Stimulated activated CD8-positive, alpha-beta memory T cell treated with anti-CD3 and anti-CD28 coated beads, Interleukin-7, amount 100 ng/mL, for 4 hours (primary cell): ENCODE measurements at places on chromosomes 7 and 10.

DNA sequence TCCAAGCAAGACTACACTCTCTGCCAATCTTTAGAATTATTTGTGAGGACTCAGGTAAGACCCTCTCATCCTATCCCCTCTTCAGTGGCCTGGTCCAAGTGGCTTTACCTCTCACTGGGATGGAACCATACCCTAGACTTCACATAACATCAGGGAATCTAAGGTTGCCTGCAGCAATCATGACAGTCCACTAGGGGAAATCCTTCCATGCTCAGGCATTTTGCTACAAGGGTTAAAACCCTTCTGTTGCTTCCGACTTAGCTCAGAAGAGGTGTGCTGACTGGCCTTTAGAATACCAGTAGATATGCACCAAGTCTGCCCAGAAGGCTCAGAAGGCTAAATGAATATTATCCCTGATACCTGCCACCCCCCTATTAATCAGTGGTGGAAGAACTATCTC, 24.9 kb upstream of the NPS start:
- no peak for DNase-seq

GRCh38 chr10:86651021-86651471, 3.3 kb upstream of the OPN4 start:
- DNase-seq, result no peak

GRCh38 chr7:20509892-20510572, 105.4 kb upstream of the ABCB5 start:
- no peak for DNase-seq

DNA sequence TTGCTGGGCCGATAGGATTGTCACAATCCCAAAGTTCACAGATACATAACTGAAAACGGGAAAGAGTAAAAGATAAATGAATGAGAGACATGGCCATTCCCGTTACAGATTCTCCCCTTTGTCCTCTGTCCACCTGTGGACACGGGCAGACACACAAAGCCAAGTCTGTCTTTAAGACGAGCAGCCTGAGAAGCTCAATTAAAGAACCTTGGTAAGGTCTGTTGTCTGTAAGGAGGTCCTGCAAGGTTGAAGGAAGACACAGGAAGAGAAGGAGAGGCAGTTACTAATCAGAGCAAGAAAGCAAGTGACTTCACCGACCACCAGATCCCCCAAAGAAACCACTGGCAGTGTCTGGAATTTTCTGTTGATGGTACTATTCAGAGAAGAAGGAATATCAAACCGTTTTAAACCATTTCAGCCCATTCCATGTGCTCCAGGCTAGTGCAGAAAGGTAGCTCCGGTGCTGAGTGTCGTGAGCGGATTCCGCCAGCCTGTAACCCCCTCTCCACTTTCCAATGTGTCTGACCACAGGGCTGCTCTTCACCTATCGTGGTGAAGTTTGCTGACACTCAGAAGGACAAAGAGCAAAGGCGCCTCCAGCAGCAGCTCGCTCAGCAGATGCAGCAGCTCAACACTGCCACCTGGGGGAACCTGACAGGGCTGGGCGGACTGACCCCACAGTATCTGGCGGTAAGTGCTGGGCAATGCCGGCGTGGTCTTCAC, 252.6 kb downstream of the CELF2 start:
- peak; percentile 57 for DNase-seq

GRCh38 chr10:133520193-133520738, 6.9 kb upstream of the CYP2E1 start:
- DNase-seq, result peak; percentile 82

GRCh38 chr10:70558871-70559810, 43.4 kb downstream of the PRF1 start:
- DNase-seq, result peak; percentile 48

DNA sequence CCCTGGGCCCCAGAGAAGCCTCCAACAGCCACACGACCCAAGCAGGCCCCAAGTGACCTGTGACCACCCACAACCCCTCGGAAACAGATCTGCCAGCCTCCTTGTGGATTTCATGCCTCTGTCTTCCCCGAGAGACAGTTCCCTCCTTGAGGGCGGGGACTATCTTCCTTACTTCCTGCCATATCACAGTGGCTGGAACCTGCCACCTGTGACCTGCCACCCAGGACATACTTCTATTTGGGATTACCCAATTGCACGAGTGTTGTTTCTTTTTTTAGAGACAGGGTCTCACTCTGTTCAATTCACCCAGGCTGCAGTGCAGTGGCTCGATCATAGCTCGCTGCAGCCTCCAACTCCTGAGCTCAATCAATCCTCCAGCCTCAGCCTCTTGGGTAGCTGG, 25.9 kb downstream of the TNRC18 start:
- no peak for DNase-seq

GRCh38 chr7:129657363-129657762, 45.8 kb downstream of the NRF1 start:
- DNase-seq, result no peak

- no peak for DNase-seq
Observed at GRCh38 chr10:51169111-51169510, 94.8 kb downstream of the PRKG1 start.

- DNase-seq, result no peak
Observed at GRCh38 chr7:28102797-28103196, 77.8 kb downstream of the JAZF1 start.

GRCh38 chr10:77598606-77599005, 39.0 kb downstream of the KCNMA1 start:
- DNase-seq, result no peak

DNA sequence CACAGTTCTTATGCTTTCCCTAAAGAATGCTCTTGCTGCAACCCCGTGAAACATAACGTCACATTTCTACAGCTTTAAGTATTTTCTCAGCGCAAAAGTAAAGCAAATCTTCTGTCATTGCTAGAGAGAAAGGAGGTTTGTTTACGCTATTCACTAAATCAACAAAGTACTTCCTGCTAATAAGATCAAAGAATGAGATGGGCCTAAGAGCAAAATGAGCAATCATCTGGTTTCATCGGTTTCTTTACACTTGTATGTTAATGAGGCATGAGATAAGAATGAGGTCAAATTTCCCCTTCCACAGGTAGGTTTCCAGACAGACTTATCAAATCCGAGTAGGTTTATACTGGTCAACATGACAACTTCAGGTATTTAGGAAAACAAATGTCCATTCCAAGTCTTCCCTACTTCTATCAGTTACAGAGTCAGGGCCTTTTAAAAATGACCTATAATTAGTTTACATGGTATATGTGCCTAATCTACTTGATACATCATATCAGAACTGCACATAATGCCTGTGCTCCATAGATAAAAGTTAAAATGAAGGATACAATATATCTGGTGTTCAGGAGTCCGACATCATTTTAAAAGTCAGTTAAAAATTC, 8.4 kb downstream of the USP6NL start:
- DNase-seq, result no peak

DNA sequence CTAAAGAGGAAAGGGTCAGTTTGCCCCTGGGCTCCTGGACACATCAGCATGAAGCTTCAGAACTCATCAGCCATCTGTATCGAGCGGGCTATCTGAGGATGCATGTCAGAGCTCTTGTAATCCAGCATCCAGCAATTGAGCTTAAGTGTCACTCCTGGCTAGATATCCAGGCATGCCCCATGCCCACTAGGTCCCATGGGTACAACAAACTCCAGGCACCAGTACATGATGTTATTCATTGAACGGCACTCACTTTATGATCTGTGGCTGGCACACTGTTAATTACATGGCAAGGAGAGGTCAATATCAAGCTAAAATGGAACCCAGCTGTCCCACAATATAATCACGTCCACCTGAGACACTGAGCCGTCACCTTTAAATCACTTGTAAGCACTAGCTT, 274.2 kb downstream of the ELMO1 start:
- no peak for DNase-seq

GRCh38 chr10:105073999-105074398, 432.9 kb downstream of the SORCS3 start:
- no peak for DNase-seq

- no peak for DNase-seq
Observed at GRCh38 chr10:36089790-36090440, 447.8 kb upstream of the FZD8 start.

DNA sequence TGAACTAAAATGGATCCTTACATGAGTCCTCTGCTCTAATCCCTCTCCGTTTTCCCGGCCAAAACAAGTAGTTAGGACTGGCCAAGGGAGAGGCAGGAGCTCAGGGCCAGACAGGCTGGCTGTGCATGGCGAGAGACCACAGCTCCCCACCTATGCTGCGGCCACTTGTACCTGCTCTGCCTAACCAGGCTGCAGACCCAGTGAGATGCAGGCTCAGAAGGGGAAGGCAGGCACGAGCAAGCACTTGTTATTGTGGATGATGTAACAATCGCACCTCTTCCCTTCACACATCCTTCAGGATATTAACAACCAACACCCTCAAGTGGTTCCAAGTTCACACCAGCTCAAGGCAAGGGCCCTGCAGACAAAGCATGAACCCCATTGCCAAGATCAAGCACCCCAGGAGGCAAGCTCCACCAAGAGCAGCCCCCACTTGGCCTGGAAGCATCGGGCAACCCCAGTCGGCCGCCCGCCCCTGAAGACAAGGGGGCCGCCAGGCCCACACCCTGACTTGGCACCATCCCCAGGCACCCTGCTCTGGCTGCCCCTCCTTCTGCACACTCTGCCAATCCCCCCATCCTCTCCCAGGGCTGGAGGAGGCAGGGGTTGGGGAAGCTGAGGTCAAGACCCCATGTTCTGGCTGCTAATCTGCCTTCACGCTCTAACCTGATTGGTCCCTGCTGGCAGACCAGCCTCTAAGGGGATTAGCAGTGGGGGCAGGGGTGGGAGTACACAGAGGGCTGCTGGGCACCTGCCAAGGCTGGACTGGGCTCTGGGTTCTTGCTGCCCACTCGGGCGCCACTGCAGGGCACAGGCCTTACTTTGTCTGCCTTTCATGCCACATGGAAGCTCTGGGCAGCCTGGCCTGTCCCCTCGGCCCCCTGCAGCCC, 111.3 kb downstream of the SLIT1 start:
- DNase-seq, result no peak

DNA sequence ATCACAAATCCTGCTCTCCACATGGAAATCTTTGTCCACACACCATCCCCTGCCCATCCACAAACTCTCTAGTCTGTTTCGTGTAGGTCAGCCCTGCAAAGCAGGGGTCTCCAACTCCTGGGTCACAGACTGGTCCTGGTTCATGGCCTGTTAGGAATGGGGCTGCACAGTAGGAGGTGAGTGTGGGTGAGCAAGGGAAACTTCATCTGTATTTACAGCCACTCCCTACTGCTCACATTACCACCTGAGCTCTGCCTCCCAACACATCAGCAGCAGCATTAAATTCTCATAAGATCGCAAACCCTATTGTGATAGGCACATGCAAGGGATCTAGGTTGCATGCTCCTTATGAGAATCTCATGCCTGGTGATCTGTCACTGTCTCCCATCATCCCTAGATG, 242.1 kb downstream of the FGFR2 start:
- DNase-seq, result no peak

DNA sequence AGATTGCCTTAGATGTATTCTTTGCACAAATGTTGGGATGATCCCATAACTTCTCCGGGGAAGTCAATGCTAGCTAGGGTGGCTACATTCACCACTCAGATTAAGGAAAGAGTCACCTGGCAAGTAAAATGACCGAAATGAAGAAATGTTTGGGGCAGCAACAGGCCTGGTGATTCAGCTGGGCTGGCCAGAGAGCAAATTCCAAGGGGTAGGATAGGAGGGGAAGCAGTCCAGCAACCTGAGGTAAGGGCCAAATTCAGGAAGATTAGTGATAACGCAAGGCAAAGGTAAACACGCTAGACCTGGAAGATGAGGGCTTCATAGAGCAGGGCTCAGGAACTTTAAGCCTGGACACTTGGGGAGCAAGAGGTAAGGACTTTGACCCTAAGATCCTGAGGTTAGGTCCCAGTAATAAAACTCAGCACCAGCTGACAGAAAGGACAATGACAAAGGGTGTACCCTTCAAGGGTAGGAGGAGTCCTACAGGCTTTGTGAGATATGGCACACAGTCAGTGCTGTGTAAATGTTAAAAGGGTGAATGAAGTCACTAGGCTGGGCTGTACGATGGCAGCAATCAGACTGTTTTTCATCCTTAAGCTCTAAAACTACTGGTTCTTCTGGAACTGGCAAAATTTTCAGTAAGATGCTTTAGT, 22.7 kb upstream of the SMNDC1 start:
- DNase-seq, result no peak

- no peak for DNase-seq
Observed at GRCh38 chr10:75540981-75541380, 109.6 kb downstream of the LRMDA start.

DNA sequence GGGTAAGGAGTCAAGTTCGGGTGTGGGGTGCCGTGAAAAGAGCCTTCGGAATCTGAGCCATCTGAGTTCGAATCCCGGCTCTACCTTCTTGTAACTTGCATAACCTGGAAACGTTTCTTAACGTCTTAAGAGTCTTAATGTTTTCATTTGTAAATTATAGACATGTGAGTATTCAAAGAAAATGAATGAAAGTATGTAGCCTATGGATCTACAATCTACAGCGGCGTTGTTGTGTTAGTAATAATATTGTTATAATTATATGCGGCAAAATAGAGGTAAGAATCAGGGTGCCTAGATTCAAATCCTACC, 559 bp downstream of the VTI1A start:
- DNase-seq, result no peak

DNA sequence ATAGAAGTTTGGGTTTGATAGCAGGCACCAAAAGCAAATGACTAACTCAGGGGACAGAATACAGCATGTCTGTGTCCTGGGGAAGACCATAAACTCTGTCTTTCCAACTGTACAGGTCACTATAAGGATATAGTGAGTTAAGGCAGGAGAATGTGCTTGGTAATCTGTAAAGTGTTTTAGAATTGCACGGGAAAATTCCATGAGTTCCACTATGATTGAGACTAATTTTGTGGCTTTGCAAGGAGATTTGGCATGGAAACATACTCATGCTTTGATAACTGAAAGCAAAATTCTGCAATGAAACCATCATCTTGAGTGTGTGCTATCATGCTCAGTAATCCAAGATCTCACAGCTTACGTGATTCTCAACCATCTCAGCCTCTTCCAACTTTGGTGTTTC, 152.6 kb downstream of the PKD1L1 start:
- DNase-seq, result no peak

GRCh38 chr10:45420453-45421192, 46.6 kb downstream of the ALOX5 start:
- peak; percentile 45 for DNase-seq

GRCh38 chr7:80480566-80480965, 31.3 kb downstream of the GNAT3 start:
- no peak for DNase-seq

GRCh38 chr7:143263266-143264195, at the start of gene GSTK1:
Gene GSTK1 (plus strand): TSS chr7:143263441. CDS start chr7:143263514, 73 bp downstream.
- DNase-seq, result peak; percentile 78

GRCh38 chr7:65325793-65326432, 47.7 kb upstream of the ZNF92 start:
- no peak for DNase-seq

DNA sequence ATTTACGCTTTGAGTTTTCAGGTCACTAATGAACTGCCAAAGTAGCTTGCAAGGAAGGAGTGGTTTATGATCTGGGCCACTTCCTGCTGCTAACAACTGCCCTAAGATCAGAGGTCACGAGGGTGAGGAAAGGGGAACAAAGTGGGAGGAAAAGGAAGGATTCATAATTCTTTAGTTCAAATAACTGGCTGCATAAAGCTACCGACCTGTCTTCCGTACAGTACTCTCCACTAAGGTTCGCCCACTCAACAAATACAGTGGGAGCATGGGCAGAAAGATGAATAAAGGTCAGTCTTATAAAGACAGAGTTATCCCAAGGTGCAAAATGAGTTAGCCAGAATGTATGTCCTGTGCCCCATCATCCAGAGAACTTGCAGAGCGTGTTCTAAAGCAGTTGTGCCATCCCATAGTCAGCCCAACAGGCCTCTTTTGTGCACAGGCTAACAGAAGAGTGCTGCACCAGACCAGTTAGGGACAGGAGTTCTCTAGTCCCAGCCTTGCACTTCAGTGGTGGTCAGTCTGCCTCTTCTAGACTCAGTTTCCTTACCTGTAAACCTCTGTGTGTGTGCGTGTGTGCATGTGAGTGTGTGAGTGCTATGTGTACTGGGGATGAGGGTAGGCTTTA, 65.9 kb downstream of the CREB3L2 start:
- no peak for DNase-seq
